WERI-Rb-1 (cell line): ENCODE measurements at places on chromosomes 1 and 21.

- no peak for DNase-seq
Measured at GRCh38 chr1:44632598-44632997, 41.7 kb downstream of the TMEM53 start.

DNA sequence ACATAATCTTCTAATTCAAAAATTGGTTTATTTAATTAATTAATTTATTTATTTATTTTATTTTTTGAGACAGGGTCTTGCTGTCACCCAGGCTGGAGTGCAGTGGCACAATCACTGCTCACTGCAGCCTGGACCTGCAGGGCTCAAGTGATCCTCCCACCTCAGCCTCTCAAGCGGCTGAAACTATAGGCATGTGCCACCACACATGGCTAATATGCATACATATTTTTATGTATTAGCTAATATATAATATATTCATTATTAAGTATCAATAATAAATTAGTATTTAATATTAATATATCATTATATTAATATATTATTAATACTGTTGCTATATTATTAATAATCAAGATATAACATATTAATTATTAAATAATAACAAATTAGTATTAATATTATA is 406.7 kb downstream of the GPATCH2 start:
- DNase-seq: no peak

GRCh38 chr1:90274376-90274775 is 279.5 kb downstream of the ZNF326 start:
- no peak for DNase-seq

DNA sequence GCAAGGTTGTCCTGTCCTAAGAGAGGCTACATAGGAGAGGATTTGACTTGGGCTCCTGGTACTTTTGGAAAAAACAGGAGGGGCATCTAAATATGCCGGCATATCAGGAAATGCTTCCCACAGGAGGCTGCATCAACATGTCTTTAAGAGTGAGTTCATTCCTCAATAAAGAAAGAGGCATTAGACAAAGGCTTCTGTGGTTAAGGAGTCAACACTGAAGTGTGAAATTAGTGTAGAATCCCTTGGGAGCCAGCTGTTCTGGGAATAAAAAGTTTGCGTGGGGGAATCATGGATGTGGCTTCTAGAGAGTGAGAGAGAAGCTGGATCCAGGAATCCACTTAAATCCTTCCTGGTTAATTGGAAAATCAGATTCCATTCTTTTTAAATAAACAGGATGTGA is 69.5 kb downstream of the DNM3 start:
- DNase-seq: no peak

GRCh38 chr21:44723177-44724131 is 12.1 kb upstream of the TSPEAR start:
- DNase-seq: no peak

DNA sequence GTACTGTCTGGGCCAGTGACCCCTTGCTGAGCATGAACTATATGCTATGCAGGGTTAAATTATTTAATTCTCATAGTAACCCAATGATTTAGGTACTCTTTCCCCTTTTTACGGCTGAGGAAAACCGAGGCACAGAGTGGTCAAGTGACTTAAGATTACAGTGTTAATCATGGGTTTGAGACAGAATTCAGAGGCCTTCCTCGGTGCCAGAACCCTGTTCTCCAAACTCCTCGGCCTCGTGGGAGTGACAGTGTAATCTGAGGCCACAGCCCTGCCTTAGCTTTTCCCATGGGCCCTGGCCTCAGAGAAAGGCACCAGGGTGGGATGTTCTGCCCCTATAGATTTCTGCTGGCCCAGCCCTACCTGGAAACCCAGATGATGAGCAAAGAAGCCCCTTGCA is 86.4 kb upstream of the ZNF648 start:
- DNase-seq: no peak

DNA sequence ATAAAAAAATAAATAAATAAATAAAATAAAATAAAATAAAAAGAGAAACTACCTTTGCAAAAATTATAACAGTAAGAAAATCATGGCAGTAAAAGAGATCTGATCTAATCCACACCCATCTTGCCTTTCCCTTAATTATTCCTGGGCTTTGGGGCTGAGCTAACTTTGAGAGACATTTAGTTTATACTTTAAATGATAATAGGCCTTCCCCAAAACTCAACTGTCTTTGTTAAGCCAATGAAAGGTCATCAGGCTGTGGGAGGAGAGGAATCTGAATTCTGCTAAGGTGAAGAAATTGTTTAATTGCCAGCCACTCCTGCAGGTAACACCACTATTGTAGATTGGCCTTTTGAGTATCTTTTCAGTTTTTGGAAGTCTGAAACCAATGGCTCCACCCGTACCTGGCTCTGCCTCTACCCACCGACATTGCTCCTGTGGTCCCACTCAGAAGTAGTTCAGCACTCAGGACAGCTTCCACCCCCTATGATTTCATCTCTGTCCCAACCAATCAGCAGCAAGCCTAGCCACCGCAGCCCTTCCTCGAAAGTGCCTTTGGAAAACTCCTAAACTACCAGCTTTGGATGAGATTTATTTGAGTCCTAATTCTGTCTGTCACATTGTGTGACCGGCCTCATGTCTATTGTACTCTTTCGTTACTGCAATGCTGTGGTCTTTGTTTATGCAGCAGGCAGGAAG is 23.0 kb upstream of the PNRC2 start:
- no peak for DNase-seq

DNA sequence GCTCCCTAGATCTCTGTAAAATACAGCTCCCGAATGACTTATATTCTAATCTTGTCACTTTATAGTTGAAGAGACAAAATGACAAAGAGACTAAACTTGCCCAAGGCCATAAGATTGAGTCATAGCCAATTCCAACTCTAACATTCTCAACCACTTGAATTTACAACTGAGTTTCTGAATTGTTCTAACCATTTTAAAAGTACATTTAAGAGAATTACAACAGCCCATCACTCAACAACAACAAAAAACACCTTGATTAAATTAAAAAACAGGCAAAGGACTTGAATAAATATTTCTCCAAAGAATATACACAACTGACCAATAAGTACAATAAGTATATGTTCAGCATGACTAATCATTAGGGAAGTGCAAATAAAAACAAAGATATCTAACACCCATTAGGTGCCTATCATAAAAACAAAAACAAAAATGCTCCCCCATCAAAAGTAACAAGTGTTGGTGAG is 8.7 kb upstream of the ADCY10 start:
- no peak for DNase-seq

DNA sequence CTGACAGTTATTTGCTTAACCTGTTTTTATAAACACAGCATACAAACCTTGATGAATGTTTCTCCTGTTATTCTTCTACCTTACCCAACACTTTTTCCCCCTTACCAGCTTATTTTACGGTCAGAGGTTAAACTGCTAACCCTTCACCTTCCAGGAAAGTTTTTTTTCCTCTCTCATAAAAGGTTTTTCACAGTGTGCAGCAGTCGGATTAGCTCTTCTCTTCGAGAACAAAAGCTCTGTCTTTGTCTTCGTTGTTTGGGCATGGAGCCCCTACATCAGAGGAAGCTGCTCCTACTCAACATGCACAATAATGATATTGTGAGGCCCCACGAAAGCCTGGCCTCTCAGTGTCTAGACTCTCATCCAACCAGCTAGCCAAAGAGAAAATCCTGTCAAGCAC is 42.0 kb downstream of the DENND1B start:
- no peak for DNase-seq

DNA sequence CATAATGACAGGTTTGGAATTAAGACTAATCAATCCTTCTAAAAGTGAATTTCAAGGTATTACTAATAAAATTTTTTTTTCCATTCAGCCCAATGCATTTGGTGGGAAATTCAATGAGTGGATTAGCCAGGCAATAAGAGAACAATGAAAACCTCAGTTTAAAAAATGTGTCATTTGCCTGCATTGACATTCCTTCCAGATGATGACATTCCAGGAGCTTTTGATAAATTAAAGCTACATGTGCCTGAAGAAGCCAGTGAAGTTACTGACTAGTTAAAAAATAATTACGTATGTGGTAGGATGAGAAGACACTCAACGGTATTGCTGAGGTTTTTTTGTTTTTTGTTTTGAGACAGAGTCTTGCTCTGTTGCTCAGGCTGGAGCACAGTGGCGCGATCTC is 37.9 kb upstream of the RC3H1 start:
- no peak for DNase-seq

DNA sequence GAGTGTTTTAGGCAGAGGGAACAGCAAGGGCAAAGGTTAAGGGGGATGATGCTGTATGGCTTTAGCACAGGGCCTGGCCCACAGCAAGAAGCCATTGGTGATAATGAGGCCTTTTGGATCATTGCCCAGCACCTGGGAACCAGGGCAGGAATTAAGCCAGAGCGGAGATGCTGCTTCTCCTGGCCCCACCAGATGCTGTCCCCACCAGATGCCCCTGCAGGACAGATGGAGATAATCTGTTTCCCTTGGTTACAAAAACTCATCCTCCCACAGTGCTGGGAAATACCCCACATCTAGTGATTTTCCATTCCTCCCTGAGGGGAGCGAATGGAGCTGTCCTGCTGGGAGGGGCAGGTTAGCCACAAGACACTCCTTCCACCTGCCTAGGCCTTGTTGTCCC is 18.8 kb downstream of the OPRD1 start:
- peak; percentile 83 for DNase-seq

DNA sequence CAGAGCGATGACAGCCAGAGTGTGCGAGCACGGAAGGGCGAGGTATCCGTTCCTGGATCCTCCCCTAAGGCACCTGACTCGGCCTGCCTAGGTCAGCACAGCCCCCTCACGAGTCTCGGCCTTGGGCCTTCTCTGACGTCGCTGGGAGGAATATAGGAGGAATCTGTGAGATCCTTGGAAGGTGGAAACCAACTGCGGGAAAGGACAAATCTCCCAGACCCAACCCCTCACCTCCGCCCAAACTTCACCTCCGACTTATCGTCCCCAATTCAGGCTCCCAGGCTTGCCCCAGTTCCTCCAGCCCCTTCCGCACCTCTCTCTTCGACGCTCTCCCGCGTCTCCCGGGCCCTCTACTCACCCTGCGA is 494 bp downstream of the APH1A start:
- no peak for DNase-seq

DNA sequence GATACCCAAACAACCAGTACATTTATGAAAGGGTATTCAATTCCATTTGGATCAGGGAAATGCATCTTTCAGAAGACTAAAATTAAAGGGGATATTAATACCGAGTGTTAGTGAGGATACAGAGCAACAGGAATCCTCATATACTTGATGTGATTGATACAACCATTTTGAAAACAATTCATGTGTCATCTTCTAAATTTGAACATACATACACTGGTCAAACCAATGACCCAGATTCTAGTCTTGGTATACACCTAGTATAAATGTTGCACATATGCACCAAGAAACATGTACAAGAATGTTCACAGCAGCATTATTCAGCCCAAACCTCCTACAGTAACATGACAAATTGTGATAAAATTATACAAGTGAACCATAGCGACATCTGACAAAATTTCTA is 58.6 kb downstream of the ZNF644 start:
- no peak for DNase-seq

GRCh38 chr1:226003502-226004170 is 4.5 kb upstream of the SDE2 start:
- DNase-seq: no peak

- DNase-seq: no peak
Measured at GRCh38 chr1:109959974-109960744, 24.4 kb upstream of the AHCYL1 start.

DNA sequence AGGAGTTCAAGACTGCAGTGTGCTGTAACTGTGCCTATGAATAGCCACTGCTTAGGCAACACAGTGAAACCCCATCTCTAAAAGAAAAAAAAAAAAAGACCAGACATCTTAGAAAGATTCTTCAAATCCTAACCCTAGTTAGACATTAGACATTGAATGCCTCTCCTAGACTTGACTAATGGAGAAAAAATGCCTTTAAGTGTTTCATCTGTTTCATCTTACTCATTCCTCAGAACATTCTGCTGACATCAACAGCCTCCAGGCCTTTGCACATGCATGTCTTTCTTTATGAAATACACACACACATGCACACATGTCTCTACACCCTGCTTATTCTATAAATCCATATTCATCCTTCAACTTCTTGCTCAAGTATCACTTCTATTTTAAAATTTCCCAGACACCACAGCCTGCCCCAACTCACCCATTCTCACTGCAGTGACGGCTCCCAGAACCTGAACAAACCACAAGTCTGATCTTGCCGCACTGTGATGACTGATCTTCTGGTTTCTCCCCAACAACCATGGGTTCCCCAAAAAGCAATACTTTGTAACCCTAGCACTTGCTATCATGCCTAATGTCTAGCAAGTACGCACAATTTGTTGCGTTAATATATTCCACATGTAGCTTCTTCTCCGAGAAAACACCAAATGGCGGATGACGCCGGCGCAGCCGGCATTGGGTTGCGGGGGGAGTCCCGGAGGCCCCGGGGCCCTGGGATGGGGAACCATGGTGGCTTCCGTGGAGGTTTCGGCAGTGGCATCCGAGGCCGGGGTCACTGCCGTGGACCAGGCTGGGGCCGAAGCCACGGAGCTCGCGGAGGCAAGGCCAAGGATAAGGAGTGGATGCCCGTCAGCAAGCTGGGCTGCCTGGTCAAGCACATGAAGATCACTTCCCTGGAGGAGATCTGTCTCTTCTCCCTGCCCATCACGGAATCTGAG is 37.4 kb downstream of the LRRC52 start:
- no peak for DNase-seq

DNA sequence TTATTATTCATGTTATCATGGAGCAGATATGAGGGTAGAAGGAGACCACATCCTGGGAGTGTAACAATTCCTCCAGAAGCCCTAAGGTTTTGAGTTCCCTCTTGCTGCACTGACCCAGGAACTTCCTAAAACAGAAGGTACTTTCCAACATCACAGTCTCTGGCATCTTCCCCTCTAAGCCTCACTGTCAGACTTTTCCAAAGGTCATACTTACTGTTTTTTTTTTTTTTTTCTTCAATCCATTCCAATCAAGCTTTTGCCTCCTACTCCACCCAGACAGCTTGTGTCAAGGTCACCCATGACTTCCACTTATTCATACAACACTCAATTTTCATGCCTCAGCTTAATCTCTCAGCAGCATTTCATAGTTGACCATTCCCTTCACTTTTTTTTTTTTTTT is 18.4 kb upstream of the UQCRHL start:
- DNase-seq: no peak

- DNase-seq: no peak
Measured at GRCh38 chr21:44273046-44273445, 11.3 kb upstream of the DNMT3L start.

DNA sequence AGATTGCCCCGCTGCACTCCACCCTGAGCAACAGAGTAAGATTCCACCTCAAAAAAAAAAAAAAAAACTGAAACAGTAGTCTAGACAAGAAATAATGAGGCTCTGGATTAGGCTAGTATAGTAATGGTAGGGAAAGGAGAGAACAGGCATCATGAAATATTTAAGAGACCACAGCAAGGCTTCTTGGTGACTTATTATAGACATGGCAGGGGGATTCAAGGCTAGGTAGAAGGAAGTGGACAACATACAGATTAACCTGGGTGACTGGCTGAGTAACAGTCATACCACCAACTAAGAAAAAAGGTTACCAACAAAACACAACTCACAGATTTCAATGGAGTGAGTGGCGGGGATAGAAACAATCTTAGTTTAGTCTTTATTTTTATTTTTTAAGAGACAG is 8.3 kb downstream of the NVL start:
- DNase-seq: no peak

- no peak for DNase-seq
Measured at GRCh38 chr21:44054710-44055109, 42.6 kb downstream of the TRAPPC10 start.

- peak; percentile 62 for DNase-seq
Measured at GRCh38 chr1:206809504-206810084, 37.3 kb upstream of the IL10 start.

GRCh38 chr1:1273209-1273511 is 494 bp downstream of the UBE2J2 start:
- DNase-seq: no peak
